ENCODE measurements at places on chromosomes 3 and 15.

GRCh38 chr15:94864600-94864999, 633.2 kb downstream of the MCTP2 start:
- DNase-seq = no peak

DNA sequence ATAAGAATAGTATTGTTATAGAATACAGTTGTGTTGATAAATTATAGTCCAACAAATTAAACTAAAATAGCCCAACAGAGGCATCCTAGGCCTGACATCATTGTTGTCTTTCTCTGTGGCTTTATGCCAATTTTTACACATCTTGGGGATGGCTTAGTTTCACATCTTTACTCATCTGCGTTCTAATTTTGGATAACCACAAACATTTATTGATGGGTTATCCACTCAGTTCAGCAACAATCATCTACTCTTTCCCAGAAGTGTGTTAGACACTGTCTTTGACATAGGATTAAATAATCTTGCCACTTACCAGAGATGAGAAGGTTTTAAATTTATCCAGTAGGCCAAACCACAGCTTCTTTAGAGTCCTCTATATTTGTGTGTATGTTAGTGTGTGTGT, 120.8 kb upstream of the PHLDB2 start:
- DNase-seq = no peak

DNA sequence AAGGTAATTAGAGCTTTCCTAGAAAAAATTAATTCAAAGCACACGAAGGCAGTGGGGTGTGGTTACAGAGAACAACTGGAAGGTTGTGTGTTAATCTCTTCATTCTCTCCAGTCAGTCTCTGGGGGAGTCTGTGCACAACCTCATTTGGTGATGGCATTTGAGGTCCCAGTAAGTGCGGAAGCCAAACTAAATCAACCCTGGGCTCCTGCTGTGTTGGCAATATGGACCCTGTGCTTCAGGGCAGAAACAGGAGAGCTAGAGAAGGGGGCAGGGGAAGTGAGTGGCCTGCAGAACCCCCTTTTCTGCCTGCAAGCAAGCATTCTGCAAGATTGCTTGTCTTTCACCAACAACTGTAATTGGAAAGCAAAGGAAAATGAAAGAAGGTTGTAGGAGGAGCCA, 195.9 kb upstream of the ST8SIA2 start:
- no peak for DNase-seq

DNA sequence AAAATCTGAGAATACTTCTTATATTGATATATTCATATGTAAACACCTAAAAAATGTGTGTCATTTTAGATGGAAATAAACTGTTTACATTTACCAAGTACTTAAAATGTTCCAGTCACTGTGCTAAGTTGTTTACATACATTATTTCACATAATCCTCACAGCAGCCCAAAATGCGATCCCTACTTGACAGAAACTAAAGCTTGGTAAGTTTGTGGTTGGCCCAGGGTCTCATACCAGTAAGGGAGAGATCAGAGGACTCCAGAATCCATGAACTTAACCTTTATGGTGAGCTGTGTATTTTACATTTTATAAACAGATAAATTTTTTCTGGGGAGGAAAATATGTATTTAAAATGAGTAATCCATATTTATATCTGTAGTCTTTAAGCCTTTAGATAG, 51.2 kb downstream of the SLC25A26 start:
- DNase-seq = no peak

DNA sequence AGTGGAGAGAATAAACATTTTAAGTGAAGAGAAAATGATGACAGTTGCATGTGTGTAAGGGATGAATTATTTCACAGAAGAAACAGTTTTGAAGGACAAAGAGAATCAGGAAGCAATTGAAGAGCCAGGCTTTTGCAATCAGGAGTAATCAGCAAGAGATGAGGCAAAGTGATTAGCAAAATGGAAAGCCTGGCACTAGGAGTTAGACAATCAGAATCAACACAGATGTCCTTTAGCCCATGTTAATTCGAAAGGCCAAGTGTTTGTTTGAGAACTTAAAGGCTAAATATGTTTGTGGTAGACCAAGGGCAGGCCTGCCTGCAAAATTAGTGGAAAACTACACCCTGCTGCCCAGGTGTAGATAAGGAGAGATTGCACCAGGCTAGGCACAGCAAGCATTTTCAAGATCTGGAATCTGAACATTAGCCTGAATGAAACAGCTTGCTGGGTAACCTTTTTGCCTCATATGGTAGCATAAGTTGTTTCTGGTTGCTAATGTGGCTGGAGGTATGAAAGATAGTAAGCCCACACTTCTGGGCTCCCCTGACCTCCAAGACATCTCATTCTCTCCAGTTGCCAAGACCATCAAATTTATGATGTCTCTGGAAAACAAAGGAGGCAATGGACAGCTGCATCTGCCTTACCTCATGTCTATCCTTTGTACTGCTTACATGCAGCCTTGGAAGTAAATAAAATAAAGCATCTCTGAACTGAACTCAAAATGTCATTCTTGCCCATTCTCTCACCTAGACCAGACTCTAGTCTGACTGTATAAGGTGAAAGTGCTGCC, 22.0 kb upstream of the LEKR1 start:
- DNase-seq = no peak

GRCh38 chr3:191531434-191531972, 70.5 kb downstream of the PYDC2 start:
- DNase-seq = no peak

DNA sequence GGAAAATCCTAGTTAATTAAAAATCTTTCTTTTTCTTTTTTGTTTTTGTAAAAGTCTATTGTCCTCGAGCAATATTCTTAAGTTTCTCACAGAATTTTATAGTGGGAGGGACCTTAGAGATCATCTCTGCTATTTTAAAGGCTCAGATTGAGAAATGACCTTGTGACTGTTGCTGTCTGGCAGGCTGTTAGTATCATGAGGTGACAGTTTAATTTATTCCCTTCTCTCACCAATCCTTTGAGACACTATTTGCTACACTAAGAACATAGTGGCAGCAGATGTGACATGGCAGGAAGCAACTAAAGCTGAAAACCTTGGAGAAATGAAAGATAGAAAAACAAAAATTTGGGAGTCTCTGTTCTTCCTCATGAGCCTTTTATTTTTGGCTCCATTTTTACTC, 24.9 kb downstream of the APPL1 start:
- no peak for DNase-seq

- no peak for DNase-seq
Observed at GRCh38 chr3:163476179-163476578, 1602.1 kb downstream of the SI start.

GRCh38 chr15:38427380-38427779, 26.5 kb upstream of the FAM98B start:
- DNase-seq = no peak
